ENCODE measurements at places on chromosomes 11 and 22.

GRCh38 chr11:71936825-71937224, 8.0 kb downstream of the RNF121 start:
- DNase-seq = no peak

DNA sequence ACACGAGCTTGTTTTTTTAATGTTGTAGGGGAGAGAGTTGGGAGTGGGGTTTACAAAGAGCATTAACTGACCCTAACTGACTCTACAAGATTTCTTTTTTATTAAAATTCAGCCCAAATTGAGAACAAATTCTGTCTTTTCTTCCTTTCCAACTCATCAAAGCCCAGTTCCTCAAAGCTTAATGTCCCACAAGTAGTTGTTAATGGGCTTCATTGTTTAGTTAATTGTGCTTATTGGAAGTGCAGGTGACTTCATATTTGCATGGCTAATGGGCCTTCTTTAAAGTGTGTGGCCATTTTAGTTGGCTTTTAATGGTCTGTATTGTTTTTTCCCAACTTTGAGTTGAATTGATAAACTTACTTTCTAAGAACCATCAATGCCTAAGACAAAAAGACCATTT, 39.8 kb downstream of the MPPED2 start:
- DNase-seq = no peak

DNA sequence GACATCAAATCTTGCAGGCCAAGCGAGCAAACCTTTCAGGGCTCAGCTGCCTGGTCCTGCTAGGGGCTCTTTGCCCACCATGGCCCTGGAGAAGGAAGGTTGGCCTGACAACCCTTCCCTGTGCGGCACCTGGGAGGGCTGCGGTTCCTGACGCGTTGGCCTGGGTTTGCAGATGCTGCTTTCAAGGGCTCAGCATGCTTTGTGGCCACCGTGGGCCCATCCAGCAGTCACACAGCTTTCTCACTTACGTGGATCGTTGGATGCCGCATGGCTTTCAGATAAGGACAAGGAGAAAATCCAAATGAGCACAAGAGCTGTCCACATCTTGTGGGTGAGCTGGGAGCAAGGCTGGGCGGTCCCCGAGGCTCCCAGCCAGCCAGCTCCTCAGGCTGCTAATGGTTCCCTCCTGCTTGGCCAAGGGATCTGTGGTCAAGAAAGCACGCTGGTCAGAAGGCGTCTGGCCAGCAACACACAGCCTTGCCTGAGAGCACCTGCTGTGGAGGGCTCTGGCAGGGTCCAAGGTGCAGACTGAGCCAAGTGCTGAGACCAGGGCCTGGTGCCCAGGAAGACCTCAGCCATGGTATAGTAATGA, 8.2 kb downstream of the C11orf24 start:
- no peak for DNase-seq

GRCh38 chr22:29704528-29705285, 15.1 kb upstream of the CABP7 start:
- peak; percentile 56 for DNase-seq

- DNase-seq = no peak
Measured at GRCh38 chr11:64583296-64584262, 7.4 kb upstream of the SLC22A12 start.

- no peak for DNase-seq
Measured at GRCh38 chr11:88106666-88107065, 68.6 kb downstream of the RAB38 start.

DNA sequence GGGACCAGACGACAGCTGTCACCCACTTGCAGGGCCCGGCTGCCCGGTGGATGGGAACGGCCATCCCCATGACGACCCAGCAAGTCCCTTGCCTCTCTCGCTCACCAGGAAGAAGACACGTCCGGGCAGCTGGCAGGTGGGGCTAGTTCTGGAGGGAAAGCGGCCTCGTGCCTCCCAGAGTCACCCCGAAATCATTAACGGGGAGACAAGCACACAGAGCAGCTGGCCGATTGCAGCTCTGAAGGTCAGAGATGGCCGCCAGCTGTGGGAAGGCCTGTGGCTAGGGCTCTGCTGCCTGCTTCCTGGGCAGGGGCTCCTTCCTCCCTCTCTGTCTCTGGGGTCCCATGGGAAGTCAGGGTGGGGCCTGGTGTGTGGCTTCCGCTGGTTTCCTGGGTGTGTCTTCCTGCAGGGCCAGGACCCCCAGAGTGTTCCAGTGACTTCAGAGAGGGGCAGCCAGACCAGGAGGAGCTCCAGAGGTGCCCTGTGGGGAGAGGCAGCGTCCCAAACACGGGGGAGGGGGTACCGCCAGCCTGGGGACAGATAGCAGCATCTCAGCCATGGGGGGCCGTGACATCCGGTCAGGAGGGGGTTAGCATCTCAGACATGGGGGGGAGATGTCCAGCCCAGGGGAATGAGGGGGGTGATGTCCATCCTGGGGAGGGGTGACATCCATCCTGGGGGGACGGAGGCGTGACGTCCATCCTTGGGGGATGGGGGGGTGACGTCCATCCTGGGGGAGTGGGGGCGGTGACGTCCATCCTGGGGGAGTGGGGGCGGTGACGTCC, 114.9 kb downstream of the KCNQ1 start:
- no peak for DNase-seq

DNA sequence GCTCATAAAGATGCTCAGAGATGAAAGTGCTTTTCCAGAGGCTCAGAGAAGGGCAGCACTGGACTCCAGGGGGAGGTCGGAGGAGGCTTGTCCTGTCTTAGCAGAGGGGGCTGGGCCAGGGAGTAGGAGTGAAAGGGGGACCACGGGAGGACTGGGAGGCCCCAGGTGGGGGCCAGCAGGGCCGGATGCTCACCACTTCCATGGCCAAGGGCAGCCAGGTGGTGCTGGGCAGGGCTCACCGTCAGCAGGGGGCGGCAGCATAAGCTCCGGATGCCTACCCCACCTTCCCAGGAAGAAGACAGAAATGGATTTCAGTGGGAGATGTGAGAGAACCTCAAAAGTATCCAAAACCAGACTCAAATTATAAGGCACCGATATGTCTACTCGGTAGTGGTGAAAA, 11.0 kb downstream of the RAB36 start:
- DNase-seq = no peak

DNA sequence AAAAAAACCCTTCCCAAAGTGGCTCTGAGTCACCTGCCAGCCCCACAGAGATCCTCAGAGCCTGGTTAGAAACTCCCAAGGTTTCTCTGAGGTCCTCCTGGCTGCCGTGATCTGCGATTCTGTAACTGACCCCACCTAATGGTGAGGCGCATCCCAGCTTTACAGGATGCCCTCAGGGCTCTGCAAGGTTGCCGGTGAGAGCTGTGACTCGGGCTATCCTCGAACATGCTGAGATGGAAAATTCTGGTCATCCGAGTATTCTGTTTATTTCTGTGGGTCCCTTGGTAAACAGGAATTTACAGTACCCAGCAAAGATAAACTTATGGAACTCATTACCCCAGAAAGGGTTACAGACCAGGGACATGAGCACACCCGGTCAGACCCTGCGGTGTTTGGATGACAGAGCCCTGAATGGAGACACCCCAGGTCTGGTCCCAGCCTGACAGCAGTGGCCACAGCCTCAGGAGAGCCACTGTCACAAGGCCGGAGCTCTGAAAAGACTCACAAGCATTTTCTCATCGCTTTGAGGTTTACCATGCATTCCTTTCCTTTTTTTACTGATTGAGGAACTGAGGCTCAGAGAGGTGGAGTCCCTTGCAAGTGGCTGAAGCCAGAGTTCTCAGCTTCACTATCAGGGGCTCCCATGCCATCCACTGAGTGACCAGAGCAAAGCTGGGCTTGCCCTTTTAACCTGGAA, 22.2 kb downstream of the LIF start:
- DNase-seq = peak; percentile 1

GRCh38 chr11:11409901-11410300, 56.9 kb upstream of the CSNK2A3 start:
- DNase-seq = peak; percentile 63

DNA sequence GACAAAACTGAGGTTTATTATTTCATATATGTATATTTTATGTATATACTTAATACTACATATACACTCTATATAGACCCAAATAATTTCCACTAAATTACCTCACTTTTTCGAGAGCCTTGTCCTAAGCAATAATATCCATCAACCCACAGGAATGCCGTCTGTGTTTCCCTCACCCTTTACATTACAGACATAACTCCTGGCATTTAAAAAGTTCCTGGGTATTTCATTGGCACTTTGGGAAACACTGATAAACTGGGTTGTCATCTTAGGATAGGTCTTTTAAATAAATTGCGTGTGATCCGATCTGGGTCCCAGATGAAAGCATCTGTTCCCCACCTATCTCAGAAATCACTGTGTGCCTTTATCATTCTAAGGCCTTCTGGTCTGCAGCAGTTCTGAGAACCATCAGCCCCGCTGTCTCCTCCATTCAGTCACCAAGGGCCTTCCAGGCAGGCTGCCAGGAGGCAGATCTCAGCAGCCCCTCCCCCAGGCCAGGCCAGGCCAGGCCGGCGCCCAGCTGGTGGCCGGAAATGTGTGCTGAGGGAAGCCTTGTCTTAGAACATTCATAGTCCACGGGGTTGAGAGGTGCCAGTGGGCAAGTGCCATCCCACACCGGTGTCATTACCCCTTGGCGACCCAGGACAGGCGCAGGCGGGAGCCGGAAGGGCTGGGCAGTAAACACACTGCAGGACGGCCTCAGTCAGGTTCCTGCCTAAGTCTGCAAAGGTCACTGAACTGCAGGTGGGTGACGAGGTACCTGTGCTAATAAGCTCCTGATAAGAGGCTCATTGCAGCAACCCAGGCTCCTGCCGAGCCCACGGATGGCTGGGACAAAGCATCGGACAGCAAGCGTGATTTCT, 3.3 kb downstream of the FGF19 start:
- DNase-seq = peak; percentile 77

- no peak for DNase-seq
Measured at GRCh38 chr11:29309992-29310391, 706.8 kb downstream of the KCNA4 start.

GRCh38 chr22:39204216-39204615, 40.6 kb downstream of the PDGFB start:
- DNase-seq = no peak

GRCh38 chr11:72263361-72263760, 19.4 kb upstream of the PHOX2A start:
- DNase-seq = no peak

DNA sequence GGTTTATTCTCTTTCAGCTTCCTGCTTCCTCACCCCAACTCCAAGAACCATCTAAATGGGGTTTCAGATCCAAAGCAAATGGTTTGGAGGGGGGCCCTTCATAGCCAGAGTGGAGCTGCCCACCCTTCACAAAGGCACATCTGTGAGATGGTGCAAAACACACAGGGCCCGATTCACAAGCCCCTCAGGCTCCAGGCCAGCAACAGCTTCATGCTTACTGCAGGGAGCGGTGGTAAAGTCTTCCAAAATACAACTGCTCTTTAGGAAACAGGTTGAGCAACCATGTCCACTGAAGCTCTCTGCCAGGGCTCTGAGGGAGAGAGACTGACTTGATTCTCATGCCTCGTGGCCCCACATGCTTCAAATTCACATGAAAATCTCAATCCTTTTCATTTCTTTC, 213.0 kb upstream of the NARS2 start:
- no peak for DNase-seq

GRCh38 chr22:41976070-41976901, 7.0 kb downstream of the SEPTIN3 start:
- peak; percentile 66 for DNase-seq

GRCh38 chr22:43235445-43236409, 48.8 kb upstream of the TTLL12 start:
- DNase-seq = no peak

Data from NCI-H1417 (cell line).